ENCODE measurements at places on chromosomes 6 and 20. TPM values are rescaled to one million over a fixed set of nuclear protein-coding genes. Genes with fewer than 3 reads are reported as not detected.

- DNase-seq = no peak
These were observed 23.0 kb upstream of the LY86 start for GRCh38 chr6:6565488-6565887.

DNA sequence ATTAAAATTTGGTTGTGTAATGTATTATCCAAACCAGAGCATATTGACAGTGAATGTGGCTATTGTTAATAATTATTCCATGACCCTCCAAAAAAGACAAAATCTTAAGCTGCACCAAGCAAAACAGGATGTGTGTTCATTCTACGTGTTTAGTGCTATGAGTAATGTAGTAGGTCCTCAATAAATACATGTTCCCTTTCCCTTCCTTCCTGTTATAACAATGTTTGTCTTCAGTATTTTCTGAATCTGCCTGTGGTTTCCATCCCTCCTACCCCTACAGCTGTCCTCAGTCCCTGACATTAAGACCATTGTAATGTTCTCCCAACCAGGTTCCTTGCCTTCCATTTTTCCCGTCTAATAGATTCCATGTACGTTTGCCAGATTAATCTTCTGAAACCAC lies 163.8 kb downstream of the AIG1 start:
- DNase-seq = no peak

- DNase-seq = no peak
These were observed 19.1 kb downstream of the EPB41L2 start for GRCh38 chr6:131043902-131044447.

GRCh38 chr6:50147371-50147770 lies 97.6 kb upstream of the DEFB112 start:
- DNase-seq = no peak

GRCh38 chr6:166004471-166004870 lies 163.2 kb downstream of the TBXT start:
- no peak for DNase-seq

SH3BGRL2 gene
- total RNA-seq = 4.7 TPM

All from CD4-positive, CD25-positive, alpha-beta regulatory T cell (primary cell).